ENCODE measurements at places on chromosomes 5 and 9. TPM values are rescaled to one million over a fixed set of nuclear protein-coding genes. Genes with fewer than 3 reads are reported as not detected.

PPP2CA gene
- total RNA-seq = 92.1 TPM

IL5 gene
- not detected for total RNA-seq

RLN1 gene
- not detected for total RNA-seq

RETREG1 gene
- not detected for total RNA-seq

FSTL4 gene
- total RNA-seq = 0.10 TPM

INPP5E gene
- 15.3 TPM for total RNA-seq

PCDHB14 gene
- total RNA-seq = 0.98 TPM

RALGPS1 gene
- total RNA-seq = 2.9 TPM

SLCO4C1 gene
- not detected for total RNA-seq

IL3 gene
- total RNA-seq = not detected

PCDHB15 gene
- 0.98 TPM for total RNA-seq

ANKRD18B gene
- 2.0 TPM for total RNA-seq

CAVIN4 gene
- 1.6 TPM for total RNA-seq

CARTPT gene
- total RNA-seq = not detected

MINAR2 gene
- total RNA-seq = not detected

ADGRV1 gene
- under 0.01 TPM for total RNA-seq

TTLL11 gene
- total RNA-seq = 5.9 TPM

CD74 gene
- 0.98 TPM for total RNA-seq

TAF11L5 gene
- not detected for total RNA-seq

TTC23L gene
- total RNA-seq = 0.19 TPM

EGR1 gene
- total RNA-seq = 0.98 TPM

PCDHA3 gene
- total RNA-seq = under 0.01 TPM

PHYHD1 gene
- 0.19 TPM for total RNA-seq

CYLC2 gene
- not detected for total RNA-seq

CTXN3 gene
- not detected for total RNA-seq

MTAP gene
- 37.9 TPM for total RNA-seq

HTR4 gene
- 0.10 TPM for total RNA-seq

PLGRKT gene
- 17.9 TPM for total RNA-seq

NACC2 gene
- 39.5 TPM for total RNA-seq

SLC34A3 gene
- total RNA-seq = not detected

LHX3 gene
- total RNA-seq = not detected

DHX29 gene
- total RNA-seq = 39.6 TPM

WDR31 gene
- 0.29 TPM for total RNA-seq

PCDHGB4 gene
- 15.2 TPM for total RNA-seq

UBE2R2 gene
- 35.9 TPM for total RNA-seq

PAIP2 gene
- total RNA-seq = 56.7 TPM

RNF20 gene
- 17.3 TPM for total RNA-seq

FEM1C gene
- 18.8 TPM for total RNA-seq

PCDHB3 gene
- total RNA-seq = 0.57 TPM

PCDHA12 gene
- total RNA-seq = under 0.01 TPM

PRDM9 gene
- total RNA-seq = not detected

ZBTB43 gene
- total RNA-seq = 8.7 TPM

C5orf58 gene
- total RNA-seq = not detected

TGFBR1 gene
- 10.8 TPM for total RNA-seq

SHLD3 gene
- 4.6 TPM for total RNA-seq

SELENOP gene
- 4.9 TPM for total RNA-seq

NHP2 gene
- 204 TPM for total RNA-seq

TAF11L10 gene
- total RNA-seq = not detected

SOWAHA gene
- not detected for total RNA-seq

PRKAA1 gene
- 146 TPM for total RNA-seq

ARL10 gene
- total RNA-seq = 10.8 TPM

CBY3 gene
- total RNA-seq = not detected

TAF1L gene
- not detected for total RNA-seq

ADRA1B gene
- total RNA-seq = 0.33 TPM

FOXD1 gene
- total RNA-seq = under 0.01 TPM

IFNE gene
- total RNA-seq = 1.6 TPM

ROPN1L gene
- total RNA-seq = 0.96 TPM

PCDHA11 gene
- 0.10 TPM for total RNA-seq

SLC6A18 gene
- total RNA-seq = not detected

Measured in vein endothelial cell (primary cell).